Sigmoid colon (tissue), 7 donors: ENCODE measurements at places on chromosomes 1 and 21. TPM values are rescaled to one million over a fixed set of nuclear protein-coding genes. Genes with fewer than 3 reads are reported as not detected.

The LCE1E gene
- not detected for total RNA-seq

- peak overlapping the region; percentile 66 for H3K4me3 ChIP-seq
- peaks cover 15% of the 10 kb centered on the region for H3K4me1 ChIP-seq
- DNase-seq, result peak; percentile 70
- peaks cover 8% of the 10 kb centered on the region for H3K36me3 ChIP-seq
- no peaks in the 10 kb centered on the region for H3K27me3 ChIP-seq
Observed at GRCh38 chr1:108962681-108963051, 618 bp downstream of the CLCC1 start.

DNA sequence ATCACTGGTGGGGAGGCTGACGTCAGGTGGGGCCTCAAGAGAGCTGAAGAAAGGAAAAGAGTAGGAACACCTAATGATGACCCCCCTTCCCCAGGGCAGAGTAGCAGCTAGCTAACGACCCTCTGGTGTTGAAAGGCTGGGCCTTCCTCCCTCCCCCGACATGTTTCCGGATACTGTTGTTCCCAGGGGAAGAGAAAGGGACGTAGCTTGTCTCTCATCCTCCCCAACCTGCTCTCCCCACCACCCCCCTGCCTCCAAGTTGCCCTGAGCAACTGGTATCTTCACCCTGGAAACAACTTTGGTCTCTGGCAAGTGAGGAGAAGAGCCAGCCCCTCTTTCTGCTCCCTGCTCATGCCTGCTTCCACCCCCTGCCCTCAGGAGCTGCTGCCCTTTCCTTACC lies 2.4 kb downstream of the SEMA6C start:
- H3K4me1 ChIP-seq, result peaks cover 42% of the 10 kb centered on the region
- no peak overlapping the region for H3K4me3 ChIP-seq
- H3K36me3 ChIP-seq, result no peaks in the 10 kb centered on the region
- no peaks in the 10 kb centered on the region for H3K27me3 ChIP-seq
- H3K27ac ChIP-seq, result no peak overlapping the region

- no peaks in the 10 kb centered on the region for H3K27me3 ChIP-seq
- peak; percentile 75 for DNase-seq
- peak within 1 kb of the TSS; percentile 83 for H3K27ac ChIP-seq
- H3K4me1 ChIP-seq, result no peaks in the 10 kb centered on the region
- H3K36me3 ChIP-seq, result peaks cover 8% of the 10 kb centered on the region
Observed at GRCh38 chr1:46197964-46198811, at the start of gene POMGNT1. Gene POMGNT1 (minus strand): TSS chr1:46198434. CDS start chr1:46197821, 613 bp downstream.

DNA sequence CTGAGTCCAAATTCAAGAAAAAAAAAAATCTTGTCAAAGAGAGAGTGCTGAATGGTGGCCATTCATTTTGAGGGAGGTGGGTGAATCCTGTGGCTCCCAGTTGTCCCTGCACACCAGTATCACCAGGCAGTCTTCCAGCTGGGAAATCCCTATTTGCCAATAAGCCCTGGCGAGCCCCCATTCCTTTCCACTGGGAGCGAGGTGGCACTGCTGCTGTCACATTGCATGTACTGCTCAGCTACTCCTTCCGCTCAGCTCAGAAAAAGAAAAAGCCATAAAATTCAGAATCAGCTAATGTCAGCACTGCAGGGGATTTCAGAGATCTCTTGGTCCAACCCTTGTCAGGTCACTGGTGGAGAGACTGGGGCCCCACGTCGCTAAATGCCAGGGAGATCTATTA lies 298.5 kb downstream of the OMA1 start:
- no peaks in the 10 kb centered on the region for H3K36me3 ChIP-seq
- H3K27me3 ChIP-seq, result peaks cover 39% of the 10 kb centered on the region
- H3K27ac ChIP-seq, result no peak overlapping the region
- peaks cover 18% of the 10 kb centered on the region for H3K4me1 ChIP-seq
